ENCODE measurements at places on chromosomes 2 and 18.

GRCh38 chr2:16123856-16124780 is 183.8 kb downstream of the MYCN start:
- DNase-seq: no peak

DNA sequence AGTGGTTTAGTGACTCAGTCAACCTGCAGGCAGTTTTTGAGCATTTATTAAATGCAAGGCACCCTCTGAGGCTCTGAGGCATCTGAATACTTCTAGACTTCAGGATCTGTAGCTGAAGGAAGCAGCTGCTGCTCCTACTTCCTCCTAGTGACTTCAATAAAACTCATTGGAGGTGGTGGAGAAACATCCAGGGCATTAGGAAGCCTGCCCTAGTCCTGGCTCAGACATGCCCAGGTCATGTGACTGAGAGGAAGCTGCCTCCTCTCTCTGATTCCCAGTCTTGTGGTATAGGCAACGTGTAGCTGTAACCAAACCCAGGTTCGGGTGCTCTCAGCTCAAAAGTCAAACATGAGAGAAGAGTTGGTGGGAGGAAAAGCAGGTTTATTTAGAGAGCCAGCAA is 287.2 kb upstream of the GYPC start:
- no peak for DNase-seq

DNA sequence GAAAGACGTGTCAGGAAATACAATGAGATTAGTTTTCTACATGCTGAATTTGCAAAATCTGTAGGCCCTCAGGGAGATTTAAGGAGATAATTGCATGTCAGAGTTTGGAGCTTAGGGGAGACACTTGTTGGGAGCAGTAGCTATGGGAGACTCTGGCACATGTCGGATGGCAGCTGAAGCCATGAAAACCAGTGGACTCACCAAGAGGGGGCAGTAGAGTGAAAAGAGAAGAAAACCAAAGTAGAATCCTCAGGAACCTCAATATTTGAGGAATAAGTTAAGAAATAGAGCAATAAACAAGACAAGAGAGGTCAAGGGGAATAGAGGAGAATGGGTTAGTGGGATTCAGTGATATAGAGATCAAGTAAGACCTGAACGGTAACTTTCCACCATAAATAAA is 24.8 kb downstream of the RUFY4 start:
- no peak for DNase-seq

DNA sequence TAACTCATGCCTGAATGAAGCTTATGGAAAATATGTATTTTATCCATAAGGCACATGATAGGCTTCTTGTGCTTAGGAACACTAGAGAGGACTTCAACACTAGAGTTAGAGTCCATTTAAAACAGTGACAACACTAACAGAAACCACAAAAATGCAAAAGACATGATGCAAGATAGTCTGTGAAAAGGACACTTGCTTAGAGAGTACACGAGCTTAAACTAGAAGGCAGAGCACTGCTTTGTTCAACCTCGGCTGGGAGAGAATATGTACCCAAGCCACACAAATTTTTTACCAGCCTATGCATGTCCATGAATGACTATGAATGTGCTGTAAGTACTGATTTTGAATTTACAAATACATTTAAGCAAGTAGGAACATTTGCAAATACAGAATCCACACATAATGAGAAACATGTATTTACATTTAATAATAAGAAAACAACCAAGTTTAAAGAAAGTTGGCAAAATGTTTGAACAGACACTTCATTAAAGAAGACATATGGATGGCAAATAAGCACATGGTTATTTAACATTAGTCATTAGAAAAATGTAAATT is 130.6 kb downstream of the SPOPL start:
- no peak for DNase-seq

- no peak for DNase-seq
These were observed 250.3 kb downstream of the TTC32 start for GRCh38 chr2:19651466-19651865.

DNA sequence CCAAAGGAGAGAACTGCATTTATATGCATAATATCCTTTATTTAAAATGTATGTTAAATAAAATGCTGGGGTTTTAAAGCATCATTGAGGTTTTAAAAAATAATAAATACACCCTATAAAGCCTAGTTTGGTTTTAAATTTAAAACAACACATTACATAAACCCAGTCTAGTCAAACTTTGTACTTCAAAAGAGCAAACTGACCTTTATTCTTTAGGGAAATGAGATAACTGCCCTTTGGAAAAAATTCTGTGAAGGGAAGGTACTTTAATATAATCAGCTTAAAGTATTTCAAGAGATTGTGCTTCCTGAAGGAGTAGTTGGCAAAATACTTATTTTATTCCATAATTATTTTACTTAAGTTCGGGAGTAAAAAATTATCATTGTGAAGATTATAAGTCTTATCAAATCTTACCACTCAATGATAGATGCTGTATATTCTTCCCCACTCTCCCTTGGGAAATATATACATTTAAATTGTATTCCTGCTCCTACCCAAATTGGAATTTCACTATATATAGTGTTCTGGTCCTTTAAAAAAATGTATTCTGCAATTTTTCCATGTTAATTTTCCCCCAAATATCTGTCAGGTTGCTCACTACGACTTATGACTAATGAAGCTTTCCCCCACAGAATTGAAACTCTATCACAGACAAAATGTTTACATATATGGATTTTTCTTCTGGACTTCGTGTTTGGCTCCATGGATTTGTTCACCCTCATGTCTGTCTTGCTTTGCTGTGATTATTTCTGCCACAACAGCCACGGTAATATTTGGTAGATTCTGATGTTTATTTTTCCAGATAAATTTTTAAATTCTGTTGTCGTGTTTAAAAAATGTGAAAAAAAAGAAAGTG is 42.1 kb downstream of the ZC3H6 start:
- DNase-seq: no peak

DNA sequence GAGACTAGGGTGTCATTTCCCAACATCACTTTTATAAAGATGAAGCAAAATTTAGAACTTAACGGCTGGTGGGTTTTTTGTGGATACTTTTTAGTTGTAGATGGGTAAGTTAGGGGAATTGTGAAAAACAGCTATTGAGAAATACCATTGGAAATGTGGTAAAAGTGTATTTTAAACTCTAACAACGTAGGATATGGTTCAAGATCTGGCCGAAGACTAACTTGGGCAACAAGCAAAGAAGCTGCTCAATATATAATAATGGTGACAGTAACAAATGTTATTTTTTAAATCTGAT is 1.6 kb downstream of the DNAH7 start:
- no peak for DNase-seq

DNA sequence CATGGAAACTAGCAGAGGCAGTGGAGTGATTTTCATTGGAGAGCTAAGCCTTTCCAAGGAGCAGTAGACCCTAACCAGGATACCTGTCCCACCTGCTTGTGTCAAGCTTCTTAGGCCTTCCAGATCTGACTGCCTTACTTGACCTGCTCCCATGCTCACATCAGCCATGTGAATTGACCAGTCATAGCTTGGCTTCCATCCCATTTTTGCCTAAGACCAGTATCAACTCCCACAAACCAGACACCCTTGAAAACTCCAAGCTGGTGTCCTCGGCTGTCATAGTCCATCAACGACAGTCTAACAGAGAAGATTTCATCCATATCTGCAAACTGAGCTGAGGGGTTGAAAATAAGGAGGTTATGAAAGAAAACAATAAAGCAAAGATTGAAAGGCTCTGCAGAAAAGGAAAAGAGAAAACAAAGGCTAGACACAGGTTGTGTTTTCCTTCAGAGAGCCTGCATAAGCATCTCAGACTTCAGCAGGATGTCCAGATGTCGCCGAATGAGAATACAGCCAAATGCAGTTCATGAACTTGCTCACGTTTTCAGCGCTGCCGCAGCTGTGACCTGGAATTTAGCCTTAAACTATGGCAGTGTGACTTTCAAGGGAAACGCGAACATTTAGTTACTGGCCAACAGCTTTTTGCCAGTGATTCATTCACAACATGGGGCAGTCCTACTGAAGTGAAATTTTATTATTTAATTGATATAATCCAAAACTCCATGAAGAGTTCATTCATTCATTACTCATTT is 868.1 kb upstream of the ID2 start:
- no peak for DNase-seq

GRCh38 chr2:10828346-10828745 is 15.8 kb upstream of the PDIA6 start:
- DNase-seq: no peak

- no peak for DNase-seq
These were observed 20.1 kb downstream of the WDR33 start for GRCh38 chr2:127790694-127791529.

- DNase-seq: no peak
These were observed 26.3 kb downstream of the B4GALT6 start for GRCh38 chr18:31657823-31658669.

- peak; percentile 48 for DNase-seq
These were observed 26.9 kb upstream of the INSIG2 start for GRCh38 chr2:118061135-118061955.

DNA sequence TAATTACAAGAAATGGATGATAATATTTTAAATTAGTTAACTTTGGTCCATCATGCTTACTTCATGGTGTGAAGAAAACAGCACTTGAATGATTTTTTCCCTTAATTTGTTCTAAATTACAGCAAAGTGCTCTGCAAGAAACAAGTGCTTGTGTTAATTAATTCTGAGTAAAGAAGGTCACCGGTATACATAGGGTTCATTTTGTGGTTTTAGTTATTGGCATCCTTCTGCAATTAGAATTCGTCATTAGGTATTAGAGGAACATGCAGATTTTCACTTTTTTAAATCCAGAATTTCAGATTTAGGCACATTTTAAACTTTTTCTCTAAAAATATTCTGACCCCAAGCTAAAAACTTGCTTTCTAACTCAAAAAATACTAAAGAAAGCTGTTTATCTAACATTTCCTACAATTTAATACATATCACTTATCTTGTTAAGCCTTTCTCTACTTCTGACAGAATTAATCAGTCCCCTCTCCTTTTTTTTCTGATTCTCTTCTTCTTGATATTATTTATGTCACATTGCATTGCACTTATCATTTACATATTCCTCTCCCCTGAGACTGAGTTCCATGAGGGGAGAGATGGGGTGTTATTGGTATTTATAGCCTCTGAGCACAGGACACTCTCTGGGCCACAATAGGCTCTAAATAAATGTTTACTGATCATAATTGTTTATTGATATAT is 129.2 kb downstream of the PLA2R1 start:
- no peak for DNase-seq

DNA sequence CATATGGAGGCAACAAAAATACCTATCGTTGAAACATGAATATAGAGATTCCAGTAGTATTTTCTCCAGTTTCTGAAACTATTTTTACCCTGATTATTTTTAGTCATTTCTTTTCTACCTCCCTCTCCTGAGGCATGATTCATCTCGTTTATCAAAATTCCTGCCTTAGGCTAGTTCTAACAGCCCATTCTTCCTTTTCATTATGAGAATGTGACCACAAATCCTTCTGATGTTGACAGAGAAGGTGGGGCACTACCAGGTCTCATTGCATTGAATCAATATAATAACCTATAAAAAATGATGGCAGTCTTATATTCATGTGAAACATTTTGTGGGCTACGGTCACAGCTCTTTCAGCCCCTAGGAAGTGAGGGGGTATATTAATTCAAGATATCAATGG is 406.5 kb upstream of the UBE2E3 start:
- peak; percentile 30 for DNase-seq

Data from HS-27A (cell line).